Adrenal gland (tissue), 19 donors: ENCODE measurements at places on chromosomes 12 and 14. TPM values are rescaled to one million over a fixed set of nuclear protein-coding genes. Genes with fewer than 3 reads are reported as not detected.
A peak's percentile ranks its signal among the peaks of the same experiment; 100 is the strongest.

- DNase-seq: no peak
These were observed 3.5 kb downstream of the TTC6 start for GRCh38 chr14:37598747-37599506.

GRCh38 chr12:15278816-15279658 is 43.3 kb upstream of the PTPRO start:
- peak; percentile 81 for DNase-seq

DNA sequence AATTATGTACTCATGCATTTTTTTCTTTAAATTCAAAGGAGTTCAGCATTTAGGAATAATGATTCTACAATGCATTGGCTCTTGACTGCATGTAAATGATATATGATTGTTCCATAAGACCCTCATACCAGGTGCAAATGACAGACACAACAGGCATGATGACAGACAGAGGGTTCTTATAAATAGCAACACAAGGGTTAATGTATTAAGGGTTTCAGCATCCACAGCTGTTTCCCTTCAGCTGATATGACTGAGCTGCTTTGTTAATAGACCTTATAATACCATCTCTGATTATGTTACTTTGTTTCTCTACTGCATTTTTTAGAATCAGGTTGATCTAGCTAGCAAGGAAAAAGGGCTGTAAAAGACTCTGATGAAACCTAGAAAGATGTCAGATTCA is 90.8 kb upstream of the TMTC2 start:
- no peak for DNase-seq

GRCh38 chr12:104720339-104721038 is 237.6 kb downstream of the SLC41A2 start:
- no peak for DNase-seq

- no peak for DNase-seq
These were observed 24.5 kb downstream of the PPFIBP1 start for GRCh38 chr12:27548301-27549199.

DNA sequence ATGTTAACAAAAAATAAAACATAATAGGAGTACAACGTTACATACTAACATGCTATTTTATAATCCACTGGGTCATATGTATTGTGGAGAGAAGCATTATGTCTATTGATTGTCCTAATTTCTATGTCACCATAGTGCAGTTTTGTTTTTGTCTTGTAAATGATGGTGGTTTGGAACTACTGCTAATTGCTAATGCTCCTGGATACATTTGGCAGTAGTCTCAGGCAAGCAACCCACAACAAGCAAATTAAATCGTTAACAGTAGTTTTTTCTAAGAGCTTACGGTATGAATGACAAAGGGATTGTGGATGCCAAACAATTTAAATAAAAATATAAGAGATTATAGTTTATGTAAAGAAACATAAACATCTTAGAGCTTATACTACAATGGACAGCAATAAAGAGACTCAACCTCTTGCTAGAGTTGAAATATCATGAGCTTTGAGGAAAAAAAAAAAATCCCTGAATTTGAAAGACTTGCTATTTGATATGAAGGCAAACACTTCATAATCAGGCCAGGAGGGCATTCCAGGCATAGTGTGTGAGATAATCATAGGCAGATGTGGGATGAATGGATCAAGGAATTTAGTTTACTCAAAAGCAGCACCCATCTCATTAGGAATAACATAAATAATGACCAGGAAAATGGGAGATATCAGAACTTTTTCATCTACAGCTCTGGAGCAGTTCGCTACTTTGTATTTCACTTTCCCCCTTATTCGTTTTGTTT is 181.3 kb downstream of the CCDC59 start:
- no peak for DNase-seq

GRCh38 chr14:73168691-73169090 is 32.4 kb downstream of the PSEN1 start:
- DNase-seq: no peak

- DNase-seq: no peak
These were observed 195.7 kb downstream of the TMEM117 start for GRCh38 chr12:44031472-44032185.

DNA sequence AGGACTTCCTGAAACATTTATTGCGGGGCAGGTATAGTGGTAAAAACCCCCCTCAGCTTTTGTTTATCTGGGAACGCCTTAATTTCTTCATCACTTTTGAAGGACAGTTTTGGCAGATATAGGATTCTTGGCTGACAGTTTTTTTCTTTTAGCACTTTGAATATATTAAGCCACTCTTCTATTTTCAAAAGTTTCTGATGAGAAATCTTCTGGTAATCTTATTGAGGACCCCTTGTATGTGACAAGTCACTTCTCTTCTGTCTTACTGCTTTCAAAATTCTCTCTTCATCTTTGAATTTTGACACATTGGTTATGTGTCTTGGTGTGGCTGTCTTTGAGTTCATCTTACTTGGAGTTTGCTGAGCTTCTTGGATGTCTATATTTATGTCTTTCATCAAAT is 59.1 kb downstream of the ATP23 start:
- DNase-seq: no peak

DNA sequence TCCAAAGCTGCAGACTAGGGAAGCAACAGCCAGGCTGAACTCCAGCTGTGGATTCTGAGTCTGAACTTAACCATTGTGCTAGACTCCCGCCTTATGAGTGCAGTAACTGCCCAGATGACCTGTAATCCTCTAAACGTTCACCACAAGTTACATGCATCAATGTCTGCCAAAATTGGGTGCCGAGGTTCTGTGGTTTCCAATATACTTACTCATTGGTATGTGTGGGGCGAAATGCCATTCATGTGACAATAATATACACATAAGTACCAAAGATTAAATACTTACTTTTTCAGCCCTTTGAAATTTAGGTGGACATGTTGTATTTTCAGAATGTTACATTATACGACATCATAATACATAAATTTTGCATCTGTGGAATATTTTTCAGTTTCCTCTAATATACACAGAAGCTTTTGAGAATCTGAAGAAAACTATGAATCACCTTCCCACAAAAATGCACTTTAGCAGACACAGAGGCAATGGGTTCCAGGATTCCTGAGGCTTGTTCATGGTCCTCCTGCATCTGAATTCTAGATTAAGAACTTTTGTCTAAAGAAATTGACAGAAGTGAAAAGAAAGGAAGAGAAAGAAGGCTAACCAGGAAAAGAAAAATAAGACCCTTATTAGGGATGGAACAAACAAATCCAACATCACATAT is 31.7 kb downstream of the GRIP1 start:
- DNase-seq: no peak

GRCh38 chr14:100622708-100623485 is 35.7 kb upstream of the BEGAIN start:
- DNase-seq: no peak

GRCh38 chr14:104116756-104117340 is 21.5 kb upstream of the KIF26A start:
- DNase-seq: no peak

GRCh38 chr12:133106253-133106652 is 23.8 kb downstream of the ZNF891 start:
- no peak for DNase-seq

DNA sequence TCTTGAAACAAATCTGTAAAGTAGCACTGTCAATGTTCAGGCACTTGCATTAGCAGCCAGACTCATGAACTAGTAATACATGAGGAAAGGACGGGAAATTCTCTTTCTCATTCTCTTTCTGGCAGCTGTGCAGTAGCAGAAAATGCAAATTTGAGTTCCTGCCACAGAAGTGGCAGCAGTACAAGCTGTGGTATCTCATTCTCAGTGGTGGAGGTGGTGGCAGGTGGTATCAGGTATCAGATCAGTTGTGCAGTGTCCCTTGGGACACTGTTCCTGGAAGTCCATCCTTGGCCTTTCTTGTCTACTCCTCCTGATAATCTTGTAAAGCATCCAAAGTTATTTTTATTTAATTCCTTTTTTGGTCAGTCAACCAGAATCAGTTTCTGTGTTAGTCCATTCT is 103.0 kb downstream of the C12orf42 start:
- DNase-seq: no peak

GRCh38 chr12:91603060-91603459 is 420.4 kb upstream of the DCN start:
- no peak for DNase-seq

DNA sequence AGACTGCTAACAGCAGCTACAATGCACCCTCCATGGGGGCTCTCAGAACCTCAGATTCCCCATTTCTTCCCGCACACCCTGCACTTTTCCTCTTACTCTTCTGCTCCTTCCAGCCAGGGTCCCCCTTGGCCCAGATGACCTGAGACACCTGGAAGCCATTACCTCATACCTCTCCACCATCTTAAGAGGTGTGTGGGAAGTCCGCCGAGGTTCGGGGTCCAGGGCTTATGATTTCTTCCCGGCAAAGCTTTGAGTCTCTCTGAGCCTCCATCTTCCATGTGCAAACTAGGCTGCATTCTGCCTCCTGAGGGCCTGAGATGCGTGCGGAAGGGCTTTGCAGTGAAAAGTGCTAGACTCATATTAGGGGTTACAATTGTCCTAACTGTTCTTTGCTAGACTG is 5.3 kb downstream of the GSC start:
- no peak for DNase-seq

CLEC2A gene
- total RNA-seq: not detected

SLC41A2 gene
- total RNA-seq: 37.7 TPM

CISTR gene
- total RNA-seq: not detected

KCNH3 gene
- total RNA-seq: 2.4 TPM

WDHD1 gene
- total RNA-seq: 2.1 TPM

GPRC5D gene
- not detected for total RNA-seq

RASSF8 gene
- total RNA-seq: 52.8 TPM
